ENCODE measurements at places on chromosomes 6 and 20. TPM values are rescaled to one million over a fixed set of nuclear protein-coding genes. Genes with fewer than 3 reads are reported as not detected.

- no peak for DNase-seq
These were observed 105.0 kb downstream of the PRKN start for GRCh38 chr6:162622572-162622971.

DNA sequence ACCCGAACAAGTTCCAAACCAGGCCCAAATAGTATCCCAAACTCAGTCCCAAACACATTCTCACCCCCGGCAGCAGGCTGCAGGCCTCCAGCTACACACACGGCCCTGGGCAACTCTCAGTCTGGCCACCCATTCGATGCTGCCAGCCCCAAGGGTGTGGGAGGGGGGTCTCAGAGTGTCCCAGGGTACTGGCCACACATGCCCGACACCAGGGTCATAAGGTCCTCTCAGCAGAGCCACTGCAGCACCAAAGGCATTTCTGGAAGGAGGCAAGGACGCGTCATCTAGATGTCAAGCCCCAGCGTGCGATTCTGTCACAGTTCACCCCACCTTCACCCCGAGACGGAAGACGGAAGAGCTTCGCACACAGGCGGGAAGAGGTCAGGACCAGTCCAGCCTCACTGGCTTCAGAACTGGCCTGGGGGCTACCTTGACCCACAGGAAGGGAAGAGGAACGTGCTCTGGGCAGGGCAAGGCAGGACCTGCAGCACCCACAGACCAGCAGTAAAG lies 9.5 kb downstream of the MYL9 start:
- DNase-seq: no peak

- peak; percentile 68 for DNase-seq
These were observed 66.5 kb downstream of the MYLK4 start for GRCh38 chr6:2684103-2684749.

- DNase-seq: no peak
These were observed 35.9 kb upstream of the LTV1 start for GRCh38 chr6:143807103-143807772.

DNA sequence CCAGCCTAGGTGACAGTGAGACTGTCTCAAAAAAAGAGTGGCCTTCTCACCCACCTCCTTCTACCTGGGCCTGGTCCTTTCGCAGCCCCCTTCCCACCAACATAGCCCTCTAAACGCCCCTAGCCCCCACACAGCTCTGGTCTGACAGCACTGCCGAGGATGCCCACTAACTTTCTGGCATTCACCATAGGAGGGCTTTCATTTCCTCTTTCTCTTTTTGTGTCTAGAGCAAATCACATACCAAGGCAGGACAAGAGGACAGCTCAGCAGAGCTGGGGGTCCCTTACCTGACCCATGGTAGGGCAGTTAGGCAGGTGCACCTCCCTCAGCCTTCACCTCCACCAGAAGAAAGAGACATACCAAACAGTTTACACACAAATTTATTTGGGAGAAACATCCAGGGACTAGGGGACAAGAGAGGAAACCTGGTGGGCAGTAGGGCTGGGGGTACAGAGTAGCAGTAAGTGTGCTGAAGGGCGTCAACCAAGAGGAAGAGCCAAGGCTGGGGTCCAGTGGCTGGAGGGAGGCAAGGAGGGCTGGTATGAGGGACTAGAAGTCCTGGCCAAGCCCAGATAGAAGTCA lies 4.5 kb downstream of the LY6G5C start:
- no peak for DNase-seq

DNA sequence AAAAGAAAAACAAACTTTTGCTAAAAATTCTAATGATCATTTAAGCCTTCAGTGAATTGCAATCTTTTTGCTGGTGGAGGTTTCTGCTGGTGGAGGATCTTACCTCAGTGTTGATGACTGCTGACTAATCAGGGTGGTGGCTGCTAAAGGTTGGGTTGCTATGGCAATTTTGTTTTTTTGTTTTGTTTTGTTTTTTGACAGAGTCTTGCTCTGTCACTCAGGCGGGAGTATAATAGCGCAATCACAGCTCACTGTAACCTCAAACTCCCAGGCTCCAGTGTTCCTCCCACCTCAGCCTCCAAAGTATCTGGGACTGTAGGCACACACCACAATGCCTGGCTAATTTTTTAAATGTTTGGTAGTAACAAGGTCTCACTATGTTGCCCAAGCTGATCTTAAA lies 94.7 kb downstream of the ANKRD6 start:
- peak; percentile 5 for DNase-seq

DNA sequence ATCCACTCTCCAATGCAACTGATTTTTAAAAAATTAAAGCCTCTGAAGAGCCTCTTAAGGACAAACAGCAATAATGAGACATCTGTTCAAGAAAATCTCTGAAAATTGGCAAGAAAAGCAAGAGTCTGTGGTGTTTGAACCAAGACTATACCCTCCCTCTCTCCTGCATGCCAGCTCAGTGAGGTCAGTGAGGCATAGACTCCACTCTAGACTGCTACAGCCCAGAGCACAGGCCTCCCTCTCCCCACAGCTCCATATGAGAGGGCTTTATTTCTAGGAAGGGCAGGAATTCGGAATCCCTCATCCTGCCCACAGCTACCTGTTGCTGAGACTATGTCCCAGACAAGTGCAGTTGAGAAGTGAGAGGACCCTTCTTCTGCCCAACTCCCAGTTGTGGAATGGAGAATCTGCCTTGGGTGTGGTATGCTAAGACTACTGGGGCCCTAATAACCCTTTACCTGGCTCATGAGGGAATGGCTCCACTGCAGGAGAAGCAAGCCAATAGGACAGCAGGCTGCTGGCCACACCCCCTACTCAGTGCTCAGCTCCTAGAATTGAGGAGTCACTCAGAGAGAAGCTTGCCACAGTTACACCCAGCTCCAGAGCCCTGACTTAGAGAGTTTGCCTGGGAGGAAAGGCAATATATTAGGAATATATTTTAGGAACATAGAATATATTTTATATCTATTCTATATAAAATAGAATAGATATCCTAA lies 22.7 kb upstream of the HLA-DQA1 start:
- no peak for DNase-seq

MCHR2 gene
- not detected for total RNA-seq

NAPB gene
- total RNA-seq: 16.5 TPM
